ENCODE measurements at places on chromosomes 6 and 20. TPM values are rescaled to one million over a fixed set of nuclear protein-coding genes. Genes with fewer than 3 reads are reported as not detected.

GRCh38 chr20:1335961-1336698, 7.2 kb upstream of the SDCBP2 start:
- no peak for DNase-seq

GRCh38 chr6:141118991-141119390, 1013.7 kb upstream of the GJE1 start:
- DNase-seq: no peak

- no peak for DNase-seq
Measured at GRCh38 chr6:136510782-136511181, 39.4 kb downstream of the MAP7 start.

GRCh38 chr6:143823548-143823947, 19.6 kb upstream of the LTV1 start:
- no peak for DNase-seq

- DNase-seq: no peak
Measured at GRCh38 chr6:170448751-170449630, 104.1 kb downstream of the PSMB1 start.

DNA sequence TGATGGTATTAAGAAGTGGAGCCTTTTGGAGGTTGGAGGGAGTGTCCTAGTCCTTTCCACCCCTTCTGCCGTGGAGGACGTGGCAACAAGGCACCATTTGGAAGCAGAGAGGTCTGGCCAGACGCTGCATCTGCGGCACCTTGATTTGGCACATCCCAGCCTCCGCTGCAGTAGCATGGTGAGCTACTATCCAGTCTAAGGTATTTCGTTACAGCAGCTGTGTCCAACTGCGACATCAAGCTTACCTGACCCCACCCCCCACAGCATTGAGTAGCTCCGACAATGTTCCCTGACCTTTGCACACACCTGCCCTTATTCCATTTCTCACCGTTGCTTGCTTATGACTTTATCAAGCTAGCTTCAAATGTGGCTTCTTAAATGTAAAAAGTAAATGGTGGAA, 29.8 kb upstream of the SYNJ2 start:
- DNase-seq: no peak

DNA sequence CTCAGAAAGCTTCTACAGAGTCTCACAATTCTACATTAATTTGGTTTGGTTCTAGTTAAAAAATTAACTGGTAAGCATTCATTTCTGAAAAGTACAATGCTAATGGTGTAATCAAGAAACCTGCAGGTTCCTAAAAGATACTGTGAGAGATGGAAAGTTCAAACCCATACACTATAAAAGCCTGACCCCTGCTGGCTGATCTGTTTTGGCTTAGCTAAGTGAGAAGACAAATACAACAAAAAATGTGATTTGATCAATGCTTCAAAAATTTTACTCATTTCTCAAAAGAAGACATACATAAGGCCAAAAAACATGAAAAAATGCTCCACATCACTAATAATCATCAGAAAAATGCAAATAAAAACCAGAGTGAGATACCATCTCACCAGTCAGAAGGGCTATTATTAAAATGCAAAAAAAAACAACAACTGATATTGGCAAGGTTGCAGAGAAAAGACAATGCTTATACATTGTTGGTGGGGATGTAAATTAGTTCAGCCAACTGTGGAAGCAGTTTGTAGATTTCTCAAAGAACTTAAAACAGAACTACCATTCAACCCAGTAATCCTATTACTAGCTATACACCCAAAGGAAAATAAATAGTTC, 102.8 kb downstream of the MOXD1 start:
- peak; percentile 62 for DNase-seq

DNA sequence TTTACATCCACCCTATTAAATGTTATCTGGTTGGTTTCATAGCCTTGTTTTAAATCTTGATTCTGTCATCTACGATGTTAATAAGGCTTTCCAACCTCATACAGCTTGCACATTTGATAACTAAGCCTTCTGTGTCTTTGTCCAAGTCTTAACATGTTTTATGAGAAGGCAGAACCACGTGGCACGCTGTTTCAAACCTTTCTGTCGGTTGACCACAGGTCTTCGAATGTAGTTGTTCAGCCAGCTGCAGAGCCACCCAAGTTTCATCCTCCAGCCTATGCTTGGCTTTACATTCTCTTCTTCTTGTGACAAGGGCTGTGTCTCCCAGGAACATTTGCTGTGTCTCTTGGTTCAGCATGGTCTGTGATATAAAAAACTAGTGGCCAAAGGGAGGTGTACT, 15.7 kb upstream of the SGK2 start:
- DNase-seq: no peak

- DNase-seq: no peak
Measured at GRCh38 chr20:63441136-63442099, 31.0 kb downstream of the KCNQ2 start.

GRCh38 chr20:54848262-54848661, 372.9 kb downstream of the DOK5 start:
- no peak for DNase-seq

TBXT gene
- total RNA-seq: not detected

TMEM170B gene
- 19.7 TPM for total RNA-seq

TINAG gene
- total RNA-seq: not detected

PAX1 gene
- total RNA-seq: not detected

SLC22A16 gene
- total RNA-seq: not detected

AK9 gene
- total RNA-seq: 7.2 TPM

PPIL6 gene
- 4.8 TPM for total RNA-seq

DDO gene
- not detected for total RNA-seq

PSORS1C2 gene
- total RNA-seq: not detected

PABPC1L gene
- 56.3 TPM for total RNA-seq

PSORS1C1 gene
- not detected for total RNA-seq
